Activated CD4-positive, alpha-beta memory T cell treated with anti-CD3 and anti-CD28 coated beads, Interleukin-2, amount 10 ng/mL, durations not matched to agents 7 days and 5 days (primary cell): ENCODE measurements at places on chromosomes 3 and 15. TPM values are rescaled to one million over a fixed set of nuclear protein-coding genes. Genes with fewer than 3 reads are reported as not detected.
A peak's percentile ranks its signal among the peaks of the same experiment; 100 is the strongest.

- no peak for DNase-seq
These were observed 100.9 kb upstream of the CRBN start for GRCh38 chr3:3280396-3280795.

- DNase-seq, result no peak
These were observed 224.0 kb downstream of the CHL1 start for GRCh38 chr3:420584-420983.

DNA sequence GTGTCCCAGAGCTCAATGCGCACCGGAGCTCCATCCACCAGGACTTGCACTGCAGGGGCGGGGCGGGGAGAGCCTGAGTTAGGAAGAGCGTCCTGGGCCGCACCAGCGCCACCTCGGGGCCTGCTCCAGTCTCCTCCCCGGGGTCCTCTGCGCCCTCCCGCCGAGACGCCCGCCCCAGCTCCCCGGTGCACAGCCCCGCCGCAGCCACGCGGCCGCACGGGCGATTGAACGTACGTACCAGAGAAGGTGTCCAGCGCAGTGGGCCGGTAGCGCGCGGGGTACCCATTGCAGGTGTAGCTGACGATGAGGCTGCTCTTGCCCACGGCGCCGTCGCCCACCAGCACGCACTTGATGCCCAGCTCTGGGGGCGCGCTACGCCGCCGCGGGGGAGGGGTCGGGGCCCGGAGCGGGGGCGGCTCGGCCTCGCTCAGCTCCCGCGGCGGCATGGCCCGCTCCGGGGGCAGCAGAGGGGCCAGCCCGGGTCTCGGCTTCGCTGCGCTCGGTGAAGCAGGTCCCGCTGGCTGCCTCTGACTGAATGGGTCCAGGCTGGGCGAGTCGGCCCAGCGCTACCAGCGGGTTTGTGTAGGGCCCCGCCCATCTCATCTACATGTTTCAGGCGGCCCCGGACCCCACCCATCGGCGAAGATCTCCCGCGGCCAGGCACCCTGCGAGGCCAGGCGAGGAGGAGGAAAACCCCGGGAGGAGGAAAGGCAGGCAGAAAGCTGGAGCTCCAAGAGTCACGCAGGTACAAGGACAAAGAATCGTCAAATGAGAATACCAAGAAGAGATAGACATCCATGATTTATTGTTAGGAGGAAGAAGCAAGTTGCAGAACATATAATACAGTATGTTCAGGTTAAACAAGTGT is at the start of gene RHOV:
Gene RHOV (minus strand): TSS at position 541 of the 868 bp plus-strand sequence. CDS start 95 bp downstream, at position 446.
- peak; percentile 44 for DNase-seq

DNA sequence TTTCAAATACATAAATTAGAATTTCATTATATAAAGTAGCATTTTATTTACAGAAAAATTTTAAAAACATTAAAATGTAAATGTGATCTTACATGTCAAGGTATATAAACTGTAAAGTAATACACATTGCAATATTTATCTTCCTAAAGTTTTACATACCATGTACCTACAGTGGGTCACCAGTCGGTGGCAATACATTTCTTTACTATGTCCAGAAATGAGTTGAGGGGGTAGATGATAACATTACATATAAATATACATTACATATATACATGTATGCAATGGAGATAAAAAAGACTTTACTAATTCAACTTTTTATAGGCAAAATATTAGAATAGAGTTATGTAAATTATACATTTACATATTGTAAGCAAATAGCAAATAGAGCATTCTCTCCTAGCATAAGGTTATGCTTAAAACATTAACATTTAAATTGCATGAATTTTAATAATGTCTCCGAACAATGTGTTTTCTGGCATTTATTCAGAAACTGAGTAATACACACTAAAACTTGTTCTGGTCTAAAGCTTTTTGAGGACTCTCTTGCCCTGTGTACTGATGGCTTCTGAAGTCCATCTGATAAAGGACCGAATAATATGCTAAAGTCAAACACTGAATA is 93.3 kb upstream of the NLGN1 start:
- no peak for DNase-seq

- no peak for DNase-seq
These were observed 192.2 kb upstream of the THRB start for GRCh38 chr3:24686808-24687207.

- DNase-seq, result peak; percentile 51
These were observed 655 bp downstream of the CYFIP1 start for GRCh38 chr15:22979238-22980188.

STT3B gene
- 199 TPM for total RNA-seq
